ENCODE measurements at places on chromosomes 16 and 17.

- no peak for DNase-seq
These were observed 63.7 kb upstream of the MRTFB start for GRCh38 chr16:14007450-14007849.

GRCh38 chr17:8865811-8866210 is 1.7 kb downstream of the PIK3R6 start:
- no peak for DNase-seq

DNA sequence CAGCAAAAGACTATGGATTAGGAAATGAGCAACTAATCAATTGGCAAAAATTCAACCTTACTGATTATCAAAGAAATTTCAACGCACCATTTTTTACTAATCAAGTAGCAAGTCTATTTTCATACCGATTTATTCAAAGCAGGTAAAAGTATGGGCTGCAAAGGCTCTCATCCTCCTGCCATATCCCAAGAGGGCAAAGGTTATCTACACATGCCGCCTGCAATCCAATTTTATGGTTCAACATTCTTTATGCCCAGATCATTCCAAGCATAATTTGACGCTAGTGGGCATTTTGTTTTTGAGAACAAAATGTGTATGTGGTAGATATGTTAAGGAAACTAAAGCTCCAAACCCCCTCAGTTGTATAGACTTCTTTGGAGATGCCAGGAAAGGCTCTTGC is 270.6 kb downstream of the MAF start:
- DNase-seq: no peak

- no peak for DNase-seq
These were observed 6.4 kb downstream of the TBX4 start for GRCh38 chr17:61458421-61459141.

- DNase-seq: no peak
These were observed 68.1 kb upstream of the ZNF750 start for GRCh38 chr17:82907797-82908542.

GRCh38 chr17:28511858-28512461 is 5.8 kb downstream of the FOXN1 start:
- no peak for DNase-seq

- no peak for DNase-seq
These were observed 217.0 kb downstream of the CPPED1 start for GRCh38 chr16:12586701-12587100.

GRCh38 chr16:70647441-70648359 is 1.3 kb downstream of the IL34 start:
- DNase-seq: no peak

DNA sequence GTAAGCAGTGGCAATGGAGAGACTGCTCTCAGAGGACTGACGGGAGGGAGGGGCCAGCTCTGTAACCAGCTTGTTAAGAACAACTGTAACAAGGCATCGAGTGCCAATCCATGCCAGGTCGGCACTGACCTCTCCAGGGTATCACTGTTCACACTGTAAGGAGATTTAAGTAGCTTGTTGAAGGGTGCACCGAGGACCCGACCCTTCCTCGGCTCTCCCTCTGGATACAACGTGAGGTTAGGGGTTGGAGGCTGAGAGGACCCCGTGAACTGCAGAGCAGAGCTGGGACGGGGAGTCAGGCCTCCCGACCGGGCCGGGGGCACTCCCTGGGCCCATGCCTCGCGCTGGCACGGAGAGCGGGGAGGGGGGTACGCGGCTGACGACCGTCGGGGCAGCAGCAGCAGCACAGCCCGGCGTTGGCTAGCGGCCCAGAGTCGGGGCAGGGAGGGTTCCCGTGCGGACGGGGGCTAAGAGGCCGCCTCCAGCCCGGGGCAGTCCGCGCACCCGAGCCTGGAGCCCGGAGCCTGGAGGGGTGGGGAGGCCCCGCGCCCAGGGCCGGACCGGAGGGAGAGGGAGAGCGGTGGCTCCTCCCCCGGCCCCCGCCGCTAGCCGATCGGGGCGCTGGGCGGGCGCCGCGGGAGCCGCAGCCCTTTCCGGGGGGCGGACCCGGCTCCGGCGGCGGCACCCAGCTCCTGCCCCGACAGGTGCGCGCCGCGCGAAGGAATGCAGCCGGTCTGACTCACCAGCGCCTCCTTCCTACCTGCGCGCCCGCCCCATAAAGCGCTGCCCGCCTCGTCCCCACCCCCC is at the start of gene ITGB4:
Gene ITGB4, plus strand, starts transcription at position 804 of the 807 bp plus-strand sequence. CDS start 3,245 bp downstream, outside the sequence.
- peak; percentile 47 for DNase-seq

- no peak for DNase-seq
These were observed 1.2 kb downstream of the MYH11 start for GRCh38 chr16:15855704-15856003.

DNA sequence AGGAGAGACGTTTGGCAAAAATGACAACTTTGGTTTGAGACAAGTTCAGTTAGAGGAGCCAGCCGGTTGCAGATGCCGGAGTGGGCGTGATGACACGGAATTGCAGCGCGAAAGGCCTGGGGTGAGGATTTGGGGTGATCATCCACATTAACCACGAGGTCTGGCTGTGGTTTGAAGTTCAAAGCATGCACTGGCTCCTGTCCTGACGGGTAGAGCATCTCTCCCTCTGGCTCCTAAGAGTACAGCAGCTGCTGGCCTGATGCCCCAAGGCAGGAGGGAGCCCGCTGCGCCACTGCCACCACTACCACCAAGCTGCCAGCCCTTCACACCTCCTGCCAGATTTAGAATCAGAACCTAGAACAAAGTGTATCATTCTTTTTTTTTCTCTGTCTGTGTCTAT is 3.7 kb downstream of the RHBDL3 start:
- no peak for DNase-seq

DNA sequence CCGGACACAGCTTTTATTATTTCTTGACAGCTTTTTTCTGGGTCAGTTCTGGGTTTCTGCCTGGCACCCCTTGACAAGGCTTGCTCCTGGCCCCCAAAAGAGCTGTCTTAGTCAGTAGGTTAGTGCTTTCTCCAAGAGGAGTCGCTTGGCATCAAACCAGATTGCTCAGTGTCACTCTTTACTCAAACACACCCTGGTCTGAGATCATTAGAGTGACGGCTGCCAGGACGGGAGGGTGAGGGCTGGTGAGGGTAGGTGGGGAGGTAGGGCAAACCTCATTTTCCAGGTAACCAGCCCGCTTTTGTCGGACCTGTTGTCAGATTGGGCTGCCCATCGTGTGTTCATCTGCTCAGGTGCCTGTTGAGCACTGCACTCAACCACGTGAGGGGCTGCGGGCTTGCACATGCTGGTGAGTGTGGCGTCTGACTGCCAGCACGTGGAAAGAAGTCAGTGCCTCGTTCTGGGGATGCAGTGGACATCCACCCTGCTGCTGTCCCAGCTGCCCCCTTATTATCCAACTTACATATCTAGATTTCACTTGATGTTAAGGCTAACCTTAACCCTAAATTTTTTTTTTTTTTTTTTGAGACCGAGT is 12.4 kb downstream of the TMEM94 start:
- DNase-seq: no peak

All from SW 1271 (cell line).